ENCODE measurements at places on chromosomes 6 and 20. TPM values are rescaled to one million over a fixed set of nuclear protein-coding genes. Genes with fewer than 3 reads are reported as not detected.

- H3K36me3 ChIP-seq: no peaks in the 10 kb centered on the region
- peaks cover 29% of the 10 kb centered on the region for H3K27me3 ChIP-seq
- H3K27ac ChIP-seq: no peak overlapping the region
- H3K4me3 ChIP-seq: no peak overlapping the region
- DNase-seq: no peak
Observed at GRCh38 chr6:41759106-41759904, 12.1 kb upstream of the PGC start.

NNAT gene
- 2.8 TPM for total RNA-seq

FAM209B gene
- total RNA-seq: not detected

DNA sequence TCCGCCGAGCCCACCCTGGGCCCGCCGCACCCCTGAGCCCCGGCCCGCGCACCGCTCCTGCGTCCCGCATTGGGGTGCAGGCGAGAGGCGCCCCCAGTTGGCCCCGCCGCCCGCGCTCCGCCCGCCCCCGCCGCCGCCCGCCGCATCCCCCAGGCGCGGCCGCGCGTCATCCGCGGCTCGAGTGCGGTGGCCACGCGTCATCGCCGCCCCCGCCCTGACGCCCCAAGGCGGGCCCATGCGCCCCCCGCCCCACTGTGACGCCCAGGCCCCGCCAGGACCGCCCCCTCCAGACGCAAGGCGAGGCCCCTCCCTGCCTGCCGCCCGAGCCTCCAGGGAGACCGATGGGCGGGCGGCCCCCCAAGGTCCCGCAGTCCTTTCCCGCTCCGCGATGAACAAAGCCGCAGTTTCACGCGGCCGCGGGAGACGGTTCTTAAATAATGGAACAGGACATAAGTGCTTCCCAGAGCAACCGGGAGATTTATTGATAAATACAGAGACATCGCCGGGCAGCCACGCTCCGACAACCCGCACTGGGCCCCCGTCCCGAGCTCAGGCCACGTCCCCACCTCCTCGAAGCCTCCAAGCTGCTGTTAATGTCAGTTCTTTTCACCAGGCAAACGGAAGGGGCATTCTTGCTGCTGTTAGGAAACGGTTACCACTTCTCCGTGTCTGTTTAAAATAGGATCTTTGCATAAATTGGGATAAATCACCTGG is at the start of gene ANKRD60:
Gene ANKRD60, minus strand, starts transcription at position 170 of the 714 bp plus-strand sequence. Its CDS starts 0 bp downstream, at position 170.
- 0 out of 2 replicates have a peak within 1 kb of the TSS, but pooled peaks have one; percentile 6 for H3K27ac ChIP-seq
- peaks cover 2% of the 10 kb centered on the region for H3K36me3 ChIP-seq
- no peaks in the 10 kb centered on the region for H3K4me1 ChIP-seq
- peaks cover 25% of the 10 kb centered on the region for H3K27me3 ChIP-seq
- H3K4me3 ChIP-seq: peak within 1 kb of the TSS; percentile 35

KCNQ5 gene
- 1.7 TPM for total RNA-seq

SSTR4 gene
- total RNA-seq: not detected

GRCh38 chr6:135830452-135830881 is 21.0 kb upstream of the PDE7B start:
- no peaks in the 10 kb centered on the region for H3K27me3 ChIP-seq
- H3K36me3 ChIP-seq: no peaks in the 10 kb centered on the region
- no peak overlapping the region for H3K4me3 ChIP-seq
- peak; percentile 85 for DNase-seq
- H3K27ac ChIP-seq: no peak overlapping the region

DNA sequence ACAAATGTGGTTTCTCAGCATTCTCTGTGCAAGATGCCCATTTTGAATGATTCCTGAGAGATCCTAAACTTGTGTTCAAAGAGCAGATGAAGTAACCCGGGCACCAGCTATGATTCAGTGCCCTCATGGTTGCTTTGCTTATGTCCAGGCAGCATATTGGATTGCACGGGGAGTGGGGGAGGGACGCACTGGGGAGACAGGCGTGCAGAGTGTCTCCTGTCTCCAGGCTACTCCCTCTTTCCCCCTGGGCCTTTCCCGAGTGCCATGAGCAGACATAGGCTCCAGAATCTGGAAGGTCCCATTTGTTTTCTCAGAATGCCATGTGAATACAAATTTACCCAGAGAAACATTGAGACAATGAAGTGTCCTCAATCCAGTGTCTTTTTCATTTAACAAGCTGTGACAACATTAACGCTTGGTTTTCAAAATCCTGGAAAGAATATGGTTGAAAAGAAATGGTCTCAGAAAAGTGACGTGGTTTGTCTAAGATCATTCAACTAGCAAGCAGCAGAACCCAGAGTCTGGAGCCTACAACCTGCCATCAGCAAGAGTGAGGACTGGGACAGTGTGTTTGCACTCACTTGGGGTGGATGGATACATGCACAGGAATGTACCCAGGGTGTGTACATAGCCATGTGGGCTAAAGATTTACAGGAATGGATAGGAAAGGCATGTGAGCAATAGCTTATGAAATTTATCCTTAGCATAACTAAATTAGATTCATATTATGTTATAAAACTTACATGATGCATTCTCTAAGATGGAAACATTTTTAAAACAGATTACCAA is 4.2 kb downstream of the SYNDIG1 start:
- H3K27ac ChIP-seq: no peak overlapping the region
- H3K4me1 ChIP-seq: no peaks in the 10 kb centered on the region
- no peak for DNase-seq

DNA sequence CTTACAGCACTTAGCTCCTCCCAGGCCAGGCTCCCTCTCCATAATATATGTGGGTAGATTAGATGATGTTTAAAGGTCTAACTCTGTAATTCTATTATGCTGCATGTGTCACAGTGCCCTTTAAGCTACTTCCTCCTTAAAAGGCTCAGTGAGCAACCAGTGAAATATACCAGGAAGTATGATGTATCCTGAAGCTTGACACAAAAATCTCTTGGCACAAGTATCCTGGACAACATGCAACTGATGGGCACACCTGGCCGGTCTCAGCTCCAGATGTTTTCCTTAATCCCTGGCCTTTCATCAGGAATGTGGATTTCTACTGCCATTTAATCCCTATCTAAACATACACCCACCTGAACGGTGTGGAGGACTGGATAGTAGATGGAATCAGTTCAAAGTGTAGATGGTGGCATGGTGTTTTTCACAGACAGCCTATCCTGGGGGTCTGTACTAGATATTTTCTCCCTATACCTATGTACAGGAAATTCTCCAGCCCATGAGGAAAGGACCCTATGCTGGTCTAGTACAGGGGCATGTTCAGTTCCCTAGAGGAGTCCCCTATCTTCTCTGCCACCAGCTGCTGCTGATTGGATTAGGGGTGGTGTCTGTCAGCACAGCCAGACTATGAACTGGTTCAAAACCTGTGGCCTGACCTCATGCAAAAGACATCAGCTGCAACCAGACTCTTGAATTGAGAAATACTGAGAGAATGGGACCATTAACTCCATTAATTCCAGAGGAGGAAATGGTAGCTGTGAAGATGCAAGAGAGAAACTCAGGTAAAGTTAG is 59.4 kb upstream of the CITED2 start:
- peak; percentile 73 for DNase-seq
- no peak overlapping the region for H3K4me3 ChIP-seq
- H3K36me3 ChIP-seq: no peaks in the 10 kb centered on the region
- no peaks in the 10 kb centered on the region for H3K27me3 ChIP-seq
- peaks cover 2% of the 10 kb centered on the region for H3K4me1 ChIP-seq

BEND6 gene
- total RNA-seq: 10.6 TPM

GRCh38 chr6:163573503-163574179 is 159.1 kb downstream of the QKI start:
- no peak overlapping the region for H3K27ac ChIP-seq
- H3K27me3 ChIP-seq: no peaks in the 10 kb centered on the region
- no peak overlapping the region for H3K4me3 ChIP-seq
- H3K36me3 ChIP-seq: peaks cover 13% of the 10 kb centered on the region
- no peak for DNase-seq

DNA sequence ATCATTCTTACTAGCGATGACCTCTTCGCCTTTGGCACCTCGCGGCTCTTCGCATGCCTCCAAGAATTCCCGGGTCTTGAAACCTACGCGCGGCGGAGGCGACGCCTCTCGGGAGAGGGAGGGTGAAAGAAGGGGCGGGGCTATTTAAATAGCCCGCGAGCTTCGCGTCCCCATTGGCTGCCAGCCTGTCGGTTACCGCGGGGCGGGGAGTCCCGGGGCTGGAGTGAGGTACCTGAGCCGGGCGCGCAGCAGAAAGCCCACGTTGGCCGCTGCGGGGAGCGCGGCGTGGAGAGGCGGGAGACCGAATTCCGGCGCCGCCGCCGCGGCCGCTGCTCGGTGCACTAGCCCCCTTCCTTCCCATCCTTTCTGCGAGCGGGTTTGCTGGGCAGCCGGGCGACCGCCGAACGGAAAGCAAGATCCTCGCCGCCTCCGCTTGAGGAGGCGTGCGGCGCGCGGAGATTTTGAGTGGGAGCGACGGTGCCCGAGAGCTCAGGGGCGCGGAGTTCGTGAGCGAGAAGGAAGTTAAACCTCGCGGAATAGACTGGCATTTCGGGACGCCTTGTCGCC is at the start of gene BMP6:
Gene BMP6, plus strand, starts transcription at position 251 of the 567 bp plus-strand sequence. CDS start 857 bp downstream, outside the sequence.
- no peaks in the 10 kb centered on the region for H3K36me3 ChIP-seq
- peaks cover 45% of the 10 kb centered on the region for H3K27me3 ChIP-seq
- peak within 1 kb of the TSS; percentile 60 for H3K4me3 ChIP-seq
- peaks cover 3% of the 10 kb centered on the region for H3K4me1 ChIP-seq
- DNase-seq: peak; percentile 79
- H3K27ac ChIP-seq: no peak within 1 kb of the TSS

WFDC2 gene
- not detected for total RNA-seq

DNA sequence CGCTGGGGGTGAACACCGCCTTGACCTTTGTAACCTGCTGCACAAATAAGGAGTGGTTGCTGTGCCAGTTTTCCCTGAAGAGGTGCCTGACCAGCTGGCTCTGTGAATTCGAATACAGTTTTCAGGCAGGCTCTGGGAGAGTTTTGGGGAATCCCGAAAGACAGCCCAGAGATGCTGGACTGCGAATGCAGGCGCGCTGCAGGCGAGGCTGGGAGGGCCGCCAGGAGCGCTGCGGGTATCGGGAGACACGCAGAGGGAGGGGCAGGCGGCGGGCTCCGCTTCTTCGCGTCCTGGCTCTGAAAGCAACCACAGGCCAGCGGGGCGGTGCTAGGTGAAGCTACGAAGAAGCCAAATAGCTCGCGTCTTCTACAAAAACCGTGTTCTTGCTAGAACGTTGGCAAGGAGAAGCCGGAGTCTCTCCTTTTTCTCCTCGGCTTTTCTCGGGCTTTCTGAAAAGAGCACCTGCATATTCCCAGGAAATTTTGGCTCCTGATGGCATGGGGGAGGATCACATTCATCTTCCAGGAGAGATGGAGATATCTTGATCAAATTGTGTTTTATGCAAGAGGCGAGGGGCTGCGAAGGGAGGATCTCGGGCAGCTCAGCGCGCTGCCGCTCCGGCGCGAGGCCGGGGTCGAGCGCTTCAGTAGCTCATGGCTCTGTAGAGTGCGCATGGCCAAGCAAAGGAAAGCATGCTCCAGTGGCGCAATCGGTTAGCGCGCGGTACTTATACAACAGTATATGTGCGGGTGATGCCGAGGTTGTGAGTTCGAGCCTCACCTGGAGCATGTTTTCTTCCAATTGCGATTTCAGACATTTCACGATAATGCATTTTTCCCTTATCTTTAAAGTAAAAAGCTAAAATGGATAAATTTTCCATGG is 158.1 kb upstream of the ZNF184 start:
- no peaks in the 10 kb centered on the region for H3K27me3 ChIP-seq
- DNase-seq: peak; percentile 47
- H3K36me3 ChIP-seq: no peaks in the 10 kb centered on the region
- H3K27ac ChIP-seq: no peak overlapping the region

DNA sequence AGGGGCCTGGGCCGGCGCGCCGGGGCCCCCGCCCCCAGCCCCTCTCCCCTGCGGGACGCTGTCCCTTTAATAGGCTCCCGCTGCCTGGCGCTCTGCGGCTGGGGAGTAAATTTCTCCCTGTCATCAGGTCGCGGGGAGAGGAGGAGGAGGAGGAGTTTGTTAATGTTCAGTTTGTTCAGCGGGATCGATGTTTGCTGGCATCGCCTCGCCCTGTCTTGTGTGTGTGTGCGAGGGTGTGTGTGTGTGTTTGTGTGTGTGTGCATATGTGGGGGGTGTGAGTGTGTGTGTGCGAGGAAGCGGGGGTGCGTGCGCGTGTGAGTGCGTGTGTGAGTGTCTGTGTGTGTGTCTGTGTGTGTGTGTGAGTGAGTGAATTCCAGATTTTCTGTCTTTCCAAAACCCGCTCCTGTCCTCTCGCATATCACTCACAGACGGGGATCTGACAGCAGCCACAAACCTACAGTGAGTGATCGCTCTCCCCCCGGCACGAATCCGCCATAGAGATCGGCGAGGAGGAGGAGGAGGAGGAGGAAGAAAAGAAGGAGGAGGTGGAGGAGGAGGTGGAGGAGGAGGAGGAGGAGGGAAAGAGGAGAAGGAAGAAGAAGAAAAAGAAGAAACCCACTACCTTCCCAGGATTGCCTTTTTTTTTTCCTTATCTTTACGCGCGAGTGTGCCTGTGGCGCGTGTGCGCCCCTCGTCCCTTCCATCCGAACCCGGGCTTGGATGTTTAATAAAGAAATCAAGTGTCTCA is at the start of gene TSHZ2:
Gene TSHZ2, plus strand, starts transcription at position 169 of the 748 bp plus-strand sequence. CDS start 936 bp downstream, outside the sequence.
- H3K4me3 ChIP-seq: peak within 1 kb of the TSS; percentile 43
- no peak within 1 kb of the TSS for H3K27ac ChIP-seq
- no peaks in the 10 kb centered on the region for H3K4me1 ChIP-seq
- H3K27me3 ChIP-seq: peaks cover 3% of the 10 kb centered on the region
- no peaks in the 10 kb centered on the region for H3K36me3 ChIP-seq
- peak; percentile 1 for DNase-seq

- H3K36me3 ChIP-seq: no peaks in the 10 kb centered on the region
- H3K27ac ChIP-seq: no peak overlapping the region
- DNase-seq: no peak
- peaks cover 4% of the 10 kb centered on the region for H3K4me1 ChIP-seq
- peaks cover 86% of the 10 kb centered on the region for H3K27me3 ChIP-seq
Observed at GRCh38 chr6:170292407-170293158, 1.7 kb upstream of the DLL1 start.

MCCD1 gene
- total RNA-seq: not detected

- H3K4me1 ChIP-seq: peaks cover 6% of the 10 kb centered on the region
- no peak for DNase-seq
- H3K27ac ChIP-seq: no peak overlapping the region
- no peaks in the 10 kb centered on the region for H3K27me3 ChIP-seq
Observed at GRCh38 chr6:133918208-133918930, 29.5 kb downstream of the TCF21 start.
